Suppressor macrophage treated with lipopolysaccharide for 1 hour (primary cell): ENCODE measurements at places on chromosomes 11 and 22.

- no peak for DNase-seq
These were observed 42.3 kb upstream of the ETS1 start for GRCh38 chr11:128629516-128630106.

- DNase-seq, result peak; percentile 97
These were observed 85.2 kb upstream of the ARHGAP20 start for GRCh38 chr11:110797453-110797852.

- no peak for DNase-seq
These were observed 101.5 kb downstream of the SHANK2 start for GRCh38 chr11:71150859-71151258.

- DNase-seq, result no peak
These were observed 12.0 kb downstream of the BRD1 start for GRCh38 chr22:49815641-49816091.

- no peak for DNase-seq
These were observed 73.7 kb downstream of the PRCP start for GRCh38 chr11:82826526-82826925.
